ENCODE measurements at places on chromosomes 3 and 15. TPM values are rescaled to one million over a fixed set of nuclear protein-coding genes. Genes with fewer than 3 reads are reported as not detected.

DNA sequence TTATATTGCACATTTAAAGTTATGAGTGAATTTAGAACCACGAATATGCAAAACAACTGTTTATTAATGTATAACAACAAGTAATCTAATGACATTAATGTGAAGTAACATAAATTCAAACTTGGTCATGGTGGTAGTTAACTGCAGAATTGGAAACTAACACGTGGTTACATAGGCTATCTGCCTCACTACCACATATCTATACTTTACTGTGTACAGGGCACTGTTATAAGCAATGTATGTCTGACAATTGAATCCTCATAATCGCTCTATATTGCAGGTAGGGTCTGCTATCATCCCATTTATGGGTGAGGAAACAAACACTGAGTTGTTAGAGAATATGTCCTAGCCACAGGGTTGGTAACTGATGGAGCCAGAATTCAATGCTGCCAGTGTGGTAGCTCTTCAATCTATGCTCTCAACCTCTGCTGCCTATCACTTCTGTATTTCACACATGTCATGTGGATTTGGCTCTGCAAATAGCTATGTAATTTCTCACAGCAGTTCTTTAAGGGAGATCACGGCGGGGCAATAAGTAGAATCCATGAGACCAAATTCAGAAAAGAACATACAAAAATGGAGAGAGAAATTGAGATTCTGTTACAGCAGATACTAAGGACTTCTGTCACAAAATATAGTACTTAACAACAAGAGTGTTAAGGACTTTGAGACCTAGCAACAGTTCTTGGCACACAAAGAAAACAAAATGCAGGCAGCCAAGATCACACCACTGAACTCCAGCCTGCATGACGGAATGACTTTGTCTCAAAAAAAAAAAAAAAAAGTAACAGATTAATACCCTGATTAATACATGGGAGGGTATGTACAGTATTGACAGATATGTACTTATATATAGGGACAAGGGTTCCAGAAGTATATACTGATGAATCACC lies 100.0 kb upstream of the CSPG5 start:
- H3K36me3 ChIP-seq, result peaks cover 92% of the 10 kb centered on the region
- no peak overlapping the region for H3K27ac ChIP-seq
- no peaks in the 10 kb centered on the region for H3K4me1 ChIP-seq

- H3K4me3 ChIP-seq, result no peak overlapping the region
- DNase-seq, result no peak
- H3K27ac ChIP-seq, result no peak overlapping the region
- no peaks in the 10 kb centered on the region for H3K4me1 ChIP-seq
Observed at GRCh38 chr3:133540896-133541674, 32.4 kb upstream of the CDV3 start.

DNA sequence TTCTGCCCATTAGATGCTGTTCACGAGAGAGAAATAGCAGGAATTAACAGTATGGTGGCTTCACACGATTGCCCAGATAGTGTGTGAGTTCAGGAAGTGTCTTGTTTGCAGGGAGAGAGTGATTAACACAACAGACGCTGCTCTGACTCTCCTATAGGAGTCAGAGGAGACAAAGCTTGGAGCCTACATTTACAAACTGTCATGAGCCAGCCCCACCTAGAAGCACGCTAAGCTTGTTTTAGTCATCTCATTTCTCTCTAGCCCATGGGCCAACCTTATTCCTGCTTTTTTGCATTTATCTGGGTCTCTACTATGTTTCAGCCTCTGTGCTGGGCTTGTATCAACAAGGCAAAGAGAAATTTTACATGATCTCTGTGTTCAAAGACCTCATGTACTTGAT lies 128.3 kb upstream of the BFSP2 start:
- H3K36me3 ChIP-seq, result no peaks in the 10 kb centered on the region
- H3K4me3 ChIP-seq, result no peak overlapping the region
- no peaks in the 10 kb centered on the region for H3K27me3 ChIP-seq
- no peak for DNase-seq
- H3K4me1 ChIP-seq, result peaks cover 4% of the 10 kb centered on the region

TM4SF1 gene
- total RNA-seq, result 32.1 TPM

DNA sequence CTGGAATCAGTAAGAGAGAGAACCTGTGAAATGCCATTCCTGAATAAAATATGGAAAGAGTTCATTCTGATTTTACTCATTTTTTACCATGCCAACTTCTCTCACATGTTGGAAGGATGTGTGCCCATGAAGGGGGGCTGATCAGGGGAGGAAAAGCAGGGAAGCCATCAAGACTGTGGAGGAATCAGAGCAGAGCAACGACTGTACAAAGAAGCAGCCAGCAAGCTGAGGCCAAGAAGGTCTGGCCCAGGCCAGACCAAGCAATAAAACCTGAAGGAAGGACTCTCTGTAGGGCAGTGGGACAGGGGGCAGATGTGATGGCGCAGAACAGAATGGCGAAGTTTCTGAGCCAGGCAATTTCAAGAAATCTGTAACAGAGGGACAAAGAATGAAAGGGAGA lies 24.0 kb upstream of the ARNT2 start:
- H3K4me1 ChIP-seq, result no peaks in the 10 kb centered on the region
- H3K4me3 ChIP-seq, result no peak overlapping the region
- H3K36me3 ChIP-seq, result no peaks in the 10 kb centered on the region
- H3K27me3 ChIP-seq, result no peaks in the 10 kb centered on the region
- DNase-seq, result no peak

- no peaks in the 10 kb centered on the region for H3K27me3 ChIP-seq
- no peak overlapping the region for H3K4me3 ChIP-seq
- no peak for DNase-seq
- H3K4me1 ChIP-seq, result no peaks in the 10 kb centered on the region
Observed at GRCh38 chr3:186901135-186901734, 29.1 kb upstream of the ST6GAL1 start.

DNA sequence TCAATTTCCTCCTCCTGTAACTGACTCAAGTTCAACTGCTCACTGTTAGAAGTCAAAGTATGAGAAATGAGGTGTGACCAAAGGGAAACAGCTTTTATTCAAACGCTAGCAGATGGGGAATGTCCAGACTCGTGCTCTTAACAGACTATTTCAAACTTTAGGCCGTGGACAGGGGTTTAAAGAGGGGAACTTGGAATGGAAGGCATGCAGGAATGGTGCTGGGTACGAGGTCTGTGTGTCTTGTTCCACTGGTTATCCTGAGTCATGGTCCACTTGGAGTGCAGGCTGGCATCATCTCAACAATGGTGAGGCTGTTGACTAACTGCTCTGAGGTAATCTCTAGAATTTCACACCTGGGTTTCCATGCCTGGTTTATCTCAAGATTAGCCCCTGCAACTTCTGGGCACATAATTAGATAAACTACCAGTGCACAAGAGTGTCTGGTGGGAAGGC lies 22.9 kb upstream of the DNAAF4 start:
- H3K27ac ChIP-seq, result no peak overlapping the region
- H3K4me1 ChIP-seq, result no peaks in the 10 kb centered on the region
- H3K4me3 ChIP-seq, result no peak overlapping the region
- no peaks in the 10 kb centered on the region for H3K36me3 ChIP-seq
- H3K27me3 ChIP-seq, result no peaks in the 10 kb centered on the region
- DNase-seq, result no peak

- H3K27ac ChIP-seq, result no peak overlapping the region
- DNase-seq, result no peak
- no peaks in the 10 kb centered on the region for H3K36me3 ChIP-seq
- H3K4me3 ChIP-seq, result no peak overlapping the region
Observed at GRCh38 chr3:129469026-129469425, 29.0 kb downstream of the IFT122 start.

SERINC4 gene
- total RNA-seq, result not detected

- no peak overlapping the region for H3K4me3 ChIP-seq
- H3K4me1 ChIP-seq, result peaks cover 23% of the 10 kb centered on the region
- DNase-seq, result no peak
- no peaks in the 10 kb centered on the region for H3K36me3 ChIP-seq
- no peak overlapping the region for H3K27ac ChIP-seq
Observed at GRCh38 chr3:61613666-61614065, 52.3 kb downstream of the PTPRG start.

DNA sequence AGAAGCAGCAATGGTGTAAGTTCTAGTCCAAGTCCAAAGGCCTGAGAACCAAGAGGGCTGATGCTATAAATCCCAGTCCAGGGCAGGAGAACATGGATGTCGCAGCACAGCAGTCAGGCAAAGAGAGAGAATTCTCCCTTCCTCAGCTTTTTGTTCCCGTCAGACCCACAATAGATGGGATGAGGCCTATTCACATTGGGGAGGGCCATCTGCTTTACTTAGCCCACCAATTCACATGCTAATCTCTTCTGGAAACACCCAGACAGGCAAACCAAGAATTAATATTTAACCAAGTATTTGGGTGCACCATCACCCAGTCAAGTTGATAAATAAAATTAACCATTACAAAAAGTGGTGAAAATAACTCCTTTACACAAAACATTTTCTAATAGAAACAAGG lies 511.7 kb upstream of the UBE2E2 start:
- H3K4me1 ChIP-seq, result peaks cover 21% of the 10 kb centered on the region
- H3K4me3 ChIP-seq, result no peak overlapping the region
- H3K36me3 ChIP-seq, result no peaks in the 10 kb centered on the region
- H3K27me3 ChIP-seq, result no peaks in the 10 kb centered on the region
- no peak for DNase-seq

- H3K27me3 ChIP-seq, result no peaks in the 10 kb centered on the region
- H3K4me3 ChIP-seq, result no peak overlapping the region
- H3K27ac ChIP-seq, result no peak overlapping the region
- peaks cover under 1% of the 10 kb centered on the region for H3K4me1 ChIP-seq
Observed at GRCh38 chr15:87954793-87955192, 301.7 kb downstream of the NTRK3 start.

DNA sequence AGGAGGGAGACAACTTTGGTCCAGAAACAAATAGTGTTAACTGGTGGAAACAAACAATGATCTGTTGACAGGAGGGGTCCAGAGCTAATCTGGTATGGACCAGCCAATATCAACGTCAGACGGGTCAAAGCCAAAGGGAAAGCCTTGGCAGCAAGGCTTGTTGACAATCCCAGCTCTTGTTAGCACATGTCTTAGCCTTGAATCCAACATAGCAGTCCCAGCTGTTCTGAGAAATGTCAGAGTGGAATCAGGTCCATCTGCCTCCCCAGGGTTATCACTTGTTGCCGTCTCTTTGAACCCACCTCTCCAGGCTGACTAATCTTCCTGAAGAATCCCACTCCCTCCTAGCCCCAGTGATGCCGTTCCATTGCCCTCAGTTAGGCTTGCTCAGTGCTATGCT lies 404.6 kb upstream of the MCTP2 start:
- H3K36me3 ChIP-seq, result no peaks in the 10 kb centered on the region
- H3K4me3 ChIP-seq, result no peak overlapping the region
- no peaks in the 10 kb centered on the region for H3K27me3 ChIP-seq
- H3K4me1 ChIP-seq, result no peaks in the 10 kb centered on the region
- peak overlapping the region; percentile 3 for H3K27ac ChIP-seq

Measured in sigmoid colon (tissue), 7 donors.